ENCODE measurements at places on chromosomes 1 and 21. TPM values are rescaled to one million over a fixed set of nuclear protein-coding genes. Genes with fewer than 3 reads are reported as not detected.

The SPAG17 gene
- 0.25 TPM for polyA plus RNA-seq

The BNIPL gene
- polyA plus RNA-seq, result 0.16 TPM

The ZMYND12 gene
- 0.21 TPM for polyA plus RNA-seq

The FOXD2 gene
- 0.06 TPM for polyA plus RNA-seq

The GUCA2A gene
- not detected for polyA plus RNA-seq

The ANGPTL1 gene
- polyA plus RNA-seq, result not detected

The DCDC2B gene
- polyA plus RNA-seq, result not detected

The SRSF11 gene
- polyA plus RNA-seq, result 443 TPM

The IQGAP3 gene
- polyA plus RNA-seq, result not detected

The KRTAP19-2 gene
- polyA plus RNA-seq, result not detected

The CRB1 gene
- polyA plus RNA-seq, result 2.3 TPM

The ZNF683 gene
- not detected for polyA plus RNA-seq

The WNT9A gene
- 1.4 TPM for polyA plus RNA-seq

The DCAF8 gene
- polyA plus RNA-seq, result 153 TPM

The RGS5 gene
- polyA plus RNA-seq, result 0.76 TPM

The NTRK1 gene
- 4.9 TPM for polyA plus RNA-seq

The SPRR2G gene
- not detected for polyA plus RNA-seq

The LCE3C gene
- not detected for polyA plus RNA-seq

The PCAT6 gene
- polyA plus RNA-seq, result 1.5 TPM

The HSPA13 gene
- 165 TPM for polyA plus RNA-seq

The VTCN1 gene
- 2.1 TPM for polyA plus RNA-seq

The LAD1 gene
- not detected for polyA plus RNA-seq

The KRTAP21-2 gene
- not detected for polyA plus RNA-seq

The MSTO1 gene
- polyA plus RNA-seq, result 64.5 TPM

The SMCP gene
- not detected for polyA plus RNA-seq

The C21orf58 gene
- polyA plus RNA-seq, result 3.0 TPM

The MYCBP gene
- 3.0 TPM for polyA plus RNA-seq

The ZNF697 gene
- polyA plus RNA-seq, result 69.6 TPM

The DISP3 gene
- polyA plus RNA-seq, result 21.8 TPM

The AADACL4 gene
- polyA plus RNA-seq, result not detected

The OR2T33 gene
- not detected for polyA plus RNA-seq

The PPFIA4 gene
- polyA plus RNA-seq, result 1.6 TPM

The LEFTY1 gene
- 2.7 TPM for polyA plus RNA-seq

The EXTL1 gene
- polyA plus RNA-seq, result 2.7 TPM

The ASCL5 gene
- polyA plus RNA-seq, result not detected

The KRTAP7-1 gene
- polyA plus RNA-seq, result not detected

The EPHA8 gene
- polyA plus RNA-seq, result 4.7 TPM

The HPCAL4 gene
- polyA plus RNA-seq, result 60.0 TPM

The OR2T35 gene
- not detected for polyA plus RNA-seq

The NFIA gene
- 0.47 TPM for polyA plus RNA-seq

The CNR2 gene
- not detected for polyA plus RNA-seq

The LDLRAD2 gene
- not detected for polyA plus RNA-seq

The KLHDC9 gene
- polyA plus RNA-seq, result 78.1 TPM

The FAM229A gene
- 6.1 TPM for polyA plus RNA-seq

The SIM2 gene
- polyA plus RNA-seq, result not detected

The DYRK3 gene
- 7.5 TPM for polyA plus RNA-seq

The RHD gene
- polyA plus RNA-seq, result not detected

The NBPF19 gene
- 2.3 TPM for polyA plus RNA-seq

The TLCD4 gene
- 1.6 TPM for polyA plus RNA-seq

The UBE4B gene
- polyA plus RNA-seq, result 30.8 TPM

The BLACAT1 gene
- polyA plus RNA-seq, result 6.0 TPM

Data from neural cell (in vitro differentiated cells).